GM10248 (cell line): ENCODE measurements at places on chromosomes 1 and 21.

- no peak for DNase-seq
Observed at GRCh38 chr1:78280626-78281025, 210.1 kb upstream of the PTGFR start.

- no peak for DNase-seq
Observed at GRCh38 chr1:99600782-99601181, 45.1 kb upstream of the PALMD start.

DNA sequence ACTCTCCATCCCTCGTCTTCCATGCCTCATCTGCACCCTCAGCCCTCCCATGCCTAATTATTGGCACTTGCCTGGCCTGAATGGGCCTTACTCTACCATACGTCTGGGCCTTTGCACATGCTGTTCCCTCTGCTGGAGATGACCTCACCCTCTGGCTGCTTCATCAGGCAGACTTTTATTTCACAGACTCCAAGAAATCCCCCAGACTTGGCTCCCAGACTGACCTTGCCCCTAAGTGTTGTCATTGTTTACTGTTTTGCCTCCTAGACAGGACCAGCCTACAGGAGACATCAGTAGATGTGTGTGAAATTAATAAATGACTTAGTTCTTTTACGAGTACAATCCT, 5.2 kb upstream of the AHDC1 start:
- DNase-seq: no peak

GRCh38 chr1:224539971-224540370, 76.1 kb upstream of the CNIH3 start:
- no peak for DNase-seq

- no peak for DNase-seq
Observed at GRCh38 chr1:156882543-156882942, 11.0 kb upstream of the PEAR1 start.

DNA sequence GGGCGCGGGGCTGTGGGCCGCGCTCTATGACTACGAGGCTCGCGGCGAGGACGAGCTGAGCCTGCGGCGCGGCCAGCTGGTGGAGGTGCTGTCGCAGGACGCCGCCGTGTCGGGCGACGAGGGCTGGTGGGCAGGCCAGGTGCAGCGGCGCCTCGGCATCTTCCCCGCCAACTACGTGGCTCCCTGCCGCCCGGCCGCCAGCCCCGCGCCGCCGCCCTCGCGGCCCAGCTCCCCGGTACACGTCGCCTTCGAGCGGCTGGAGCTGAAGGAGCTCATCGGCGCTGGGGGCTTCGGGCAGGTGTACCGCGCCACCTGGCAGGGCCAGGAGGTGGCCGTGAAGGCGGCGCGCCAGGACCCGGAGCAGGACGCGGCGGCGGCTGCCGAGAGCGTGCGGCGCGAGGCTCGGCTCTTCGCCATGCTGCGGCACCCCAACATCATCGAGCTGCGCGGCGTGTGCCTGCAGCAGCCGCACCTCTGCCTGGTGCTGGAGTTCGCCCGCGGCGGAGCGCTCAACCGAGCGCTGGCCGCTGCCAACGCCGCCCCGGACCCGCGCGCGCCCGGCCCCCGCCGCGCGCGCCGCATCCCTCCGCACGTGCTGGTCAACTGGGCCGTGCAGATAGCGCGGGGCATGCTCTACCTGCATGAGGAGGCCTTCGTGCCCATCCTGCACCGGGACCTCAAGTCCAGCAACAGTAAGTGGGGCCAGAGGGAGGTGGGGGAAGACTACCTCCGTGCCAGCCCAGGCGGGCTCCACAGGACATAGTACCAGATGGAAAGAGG, 808 bp downstream of the MAP3K21 start:
- DNase-seq: peak; percentile 22
